ENCODE measurements at places on chromosomes 2 and 18. TPM values are rescaled to one million over a fixed set of nuclear protein-coding genes. Genes with fewer than 3 reads are reported as not detected.
A peak's percentile ranks its signal among the peaks of the same experiment; 100 is the strongest.

The EIF2AK3 gene
- 6.2 TPM for total RNA-seq

The LTBP1 gene
- total RNA-seq: 33.8 TPM

DNA sequence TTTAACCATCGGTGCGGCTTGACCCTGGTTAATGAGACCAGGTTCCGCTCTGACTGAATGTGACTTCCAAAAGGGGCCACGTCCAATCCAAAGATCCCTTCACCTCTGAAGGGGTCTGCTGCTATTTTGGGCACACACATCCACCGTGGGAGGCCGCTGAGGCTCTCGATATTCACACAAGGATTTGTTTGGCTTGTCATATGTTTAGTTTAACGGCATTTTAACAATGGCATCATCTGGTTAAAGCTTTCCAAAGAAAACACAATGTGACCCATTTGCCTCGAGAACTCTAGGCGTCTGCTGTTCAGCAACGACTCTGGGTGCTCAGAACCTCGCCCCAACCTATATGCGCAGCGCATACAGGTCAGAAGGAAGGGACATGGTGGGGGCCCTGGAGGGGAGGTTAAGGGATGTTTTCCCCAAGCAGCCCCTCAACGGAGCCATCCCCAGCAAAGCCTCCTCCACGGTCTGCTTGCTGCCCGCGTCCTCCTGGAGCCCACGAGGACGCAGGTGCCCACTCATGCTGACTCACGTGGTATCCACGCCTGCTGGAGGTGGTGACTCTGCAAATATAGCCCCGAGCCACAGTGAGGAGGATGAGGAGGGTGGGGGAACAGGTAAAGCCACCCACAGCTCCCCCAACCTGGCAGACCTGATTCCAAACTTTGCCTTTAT is 260.3 kb downstream of the HDAC4 start:
- no peak for ATAC-seq

GRCh38 chr18:30093376-30093775 is 949.2 kb downstream of the DSC3 start:
- no peak for ATAC-seq

GRCh38 chr2:61460163-61460562 is 10.7 kb downstream of the USP34 start:
- ATAC-seq: peak; percentile 71

GRCh38 chr2:119288576-119288975 is 64.9 kb downstream of the STEAP3 start:
- no peak for ATAC-seq

DNA sequence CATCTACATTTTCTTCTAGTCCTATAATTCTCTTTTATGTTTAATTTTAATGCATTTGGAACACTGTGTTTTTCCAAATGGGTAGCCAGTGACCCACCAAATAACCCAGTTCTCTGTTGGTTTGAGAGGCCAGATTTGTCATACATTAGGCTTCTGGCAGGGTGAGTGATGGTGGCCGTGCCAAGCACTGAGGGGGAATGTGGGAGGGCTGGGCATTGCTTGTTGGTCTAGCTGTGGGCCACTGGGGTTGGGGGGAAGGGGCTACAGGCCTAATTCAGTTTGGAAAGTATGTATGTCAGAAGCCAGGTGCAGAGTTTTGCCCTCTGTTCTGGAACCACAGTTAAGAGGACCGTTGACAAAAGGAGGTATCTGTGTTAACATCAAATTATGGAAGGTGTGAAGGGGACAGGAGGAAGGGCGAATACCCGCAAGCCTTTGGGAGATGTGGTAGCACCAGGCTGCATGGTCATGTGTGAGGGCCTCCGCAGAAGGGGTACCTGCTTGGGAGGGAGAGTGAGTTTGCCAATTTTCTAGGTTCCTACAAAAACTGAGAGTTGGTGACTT is 38.1 kb upstream of the SCLY start:
- no peak for ATAC-seq

GRCh38 chr2:189012351-189012750 is 38.2 kb downstream of the COL3A1 start:
- no peak for ATAC-seq

DNA sequence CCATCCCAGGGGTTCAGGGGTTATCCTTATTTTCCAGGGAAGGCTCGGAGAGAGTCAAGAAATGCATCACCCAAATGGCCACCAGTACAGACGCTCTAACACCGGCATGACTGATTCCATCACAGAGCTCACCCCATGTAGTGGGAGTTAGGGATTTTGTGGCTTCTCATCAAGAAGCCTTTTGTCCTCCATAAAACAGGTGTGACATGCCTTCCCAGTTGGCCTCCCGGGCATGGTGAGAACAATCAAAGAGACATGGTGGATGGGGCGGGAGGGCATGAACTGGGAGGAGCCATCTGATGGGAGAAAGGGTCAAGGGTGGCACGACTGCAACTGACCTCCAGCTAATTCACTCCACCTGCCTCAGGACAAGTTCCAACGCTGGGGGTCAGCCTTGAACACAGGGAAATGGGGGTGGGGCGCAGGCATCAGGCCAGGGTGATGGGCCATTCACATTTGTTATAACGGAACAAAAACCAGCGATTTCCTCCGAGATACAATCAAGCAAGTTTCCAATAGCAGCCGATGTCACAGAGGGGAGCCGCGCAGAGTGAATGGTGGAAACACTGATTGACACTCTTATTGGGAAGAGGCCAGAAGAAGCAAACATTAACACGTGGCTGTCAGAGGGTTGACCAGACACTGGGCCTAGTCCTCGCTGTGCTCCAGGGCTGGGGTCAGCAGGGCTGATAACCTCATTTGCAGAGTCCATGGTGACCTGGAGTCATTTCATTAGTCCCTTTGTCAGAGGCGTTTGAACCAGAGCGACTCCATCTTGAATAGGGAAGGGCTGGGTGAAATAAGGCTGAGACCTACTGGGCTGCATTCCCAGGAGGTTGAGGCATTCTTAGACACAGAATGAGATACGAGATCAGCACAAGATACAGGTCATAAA is 80.5 kb upstream of the HPCAL1 start:
- ATAC-seq: no peak

GRCh38 chr2:161321944-161322648 is 13.9 kb downstream of the PSMD14 start:
- ATAC-seq: no peak
